ENCODE measurements at places on chromosomes 2 and 18.

DNA sequence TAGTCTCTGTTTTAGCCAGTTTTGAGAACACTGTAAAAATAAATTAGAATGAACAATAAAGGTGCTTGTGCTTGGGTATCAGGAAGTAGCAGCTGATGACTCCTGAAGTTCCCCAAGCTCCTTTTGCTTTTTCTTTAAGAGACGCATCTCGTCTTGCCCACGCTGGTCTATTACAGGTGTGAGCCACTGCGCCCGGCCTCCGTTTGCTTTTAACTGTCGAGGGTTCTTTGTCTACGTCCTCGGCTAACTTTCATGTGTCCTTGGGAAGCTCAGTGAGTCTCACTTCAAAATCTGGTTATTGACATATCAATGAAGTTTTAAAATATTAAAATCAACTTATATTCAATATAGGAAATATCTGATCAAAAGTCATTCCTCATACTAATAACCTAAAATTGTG lies 246.5 kb downstream of the FBXO15 start:
- no peak for DNase-seq
- no peaks in the 10 kb centered on the region for H3K27me3 ChIP-seq
- no peaks in the 10 kb centered on the region for H3K4me1 ChIP-seq
- H3K27ac ChIP-seq = no peak overlapping the region

GRCh38 chr18:55422456-55423180 lies 165.4 kb downstream of the TCF4 start:
- H3K27ac ChIP-seq = peak overlapping the region; percentile 1
- no peaks in the 10 kb centered on the region for H3K27me3 ChIP-seq
- peak overlapping the region; percentile 65 for H3K4me3 ChIP-seq
- no peak for DNase-seq
- H3K4me1 ChIP-seq = no peaks in the 10 kb centered on the region
- no peaks in the 10 kb centered on the region for H3K36me3 ChIP-seq

GRCh38 chr2:241224018-241224850 lies 35.8 kb downstream of the ANO7 start:
- no peak for DNase-seq
- peaks cover 30% of the 10 kb centered on the region for H3K36me3 ChIP-seq
- H3K4me1 ChIP-seq = peaks cover 3% of the 10 kb centered on the region
- no peak overlapping the region for H3K27ac ChIP-seq
- H3K27me3 ChIP-seq = no peaks in the 10 kb centered on the region
- no peak overlapping the region for H3K4me3 ChIP-seq

DNA sequence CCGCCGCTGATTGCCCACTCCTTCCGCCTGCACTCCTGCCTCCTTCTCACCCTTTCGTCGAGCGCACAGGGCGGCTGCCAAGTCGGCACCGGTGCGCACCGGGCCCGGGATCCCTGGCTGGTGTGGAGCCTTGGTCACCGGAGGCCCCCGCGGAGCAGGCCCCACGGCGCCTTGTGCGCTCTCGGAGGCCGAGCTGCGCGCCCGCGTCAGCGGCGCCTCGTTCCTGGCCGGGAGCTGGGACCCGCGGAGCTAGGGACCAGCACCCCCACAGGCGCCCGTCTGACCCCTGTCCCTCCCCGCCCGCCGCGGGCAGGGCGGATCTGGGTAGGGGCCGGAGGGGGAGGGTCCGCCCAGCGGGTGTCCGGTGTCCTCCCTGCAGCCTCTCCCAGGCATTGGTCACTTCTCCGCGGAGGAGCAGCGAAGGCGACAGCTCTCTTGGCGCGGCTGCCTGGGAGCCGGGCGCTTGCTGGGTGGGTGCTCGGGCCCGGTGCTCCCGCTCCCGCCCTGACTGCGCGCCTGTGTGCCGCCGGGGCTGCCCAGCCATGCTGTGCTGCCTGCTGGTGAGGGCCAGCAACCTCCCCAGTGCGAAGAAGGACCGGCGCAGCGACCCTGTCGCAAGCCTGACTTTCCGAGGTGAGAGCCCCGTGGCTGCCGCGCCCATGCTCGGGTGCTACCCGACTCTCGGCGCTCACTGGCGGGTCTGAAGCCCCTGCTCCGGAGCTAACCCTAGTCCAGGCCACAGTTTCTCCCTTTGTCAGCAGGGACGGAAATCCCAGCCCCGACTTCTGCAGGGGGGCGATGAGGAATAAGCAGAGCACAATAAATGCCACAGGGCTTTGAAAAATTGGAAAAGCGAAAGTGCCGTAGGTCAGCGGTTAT lies 13.2 kb downstream of the DYSF start:
- H3K36me3 ChIP-seq = no peaks in the 10 kb centered on the region
- no peak for DNase-seq
- peak overlapping the region; percentile 86 for H3K4me3 ChIP-seq
- H3K4me1 ChIP-seq = peaks cover 4% of the 10 kb centered on the region
- H3K27ac ChIP-seq = no peak overlapping the region

- H3K27me3 ChIP-seq = no peaks in the 10 kb centered on the region
- H3K4me3 ChIP-seq = no peak overlapping the region
- DNase-seq = no peak
Observed at GRCh38 chr2:233007739-233008138, 5.3 kb downstream of the NGEF start.

GRCh38 chr18:44997174-44997573 lies 316.5 kb downstream of the SETBP1 start:
- no peaks in the 10 kb centered on the region for H3K36me3 ChIP-seq
- no peaks in the 10 kb centered on the region for H3K4me1 ChIP-seq
- H3K4me3 ChIP-seq = no peak overlapping the region
- H3K27me3 ChIP-seq = no peaks in the 10 kb centered on the region
- DNase-seq = no peak

DNA sequence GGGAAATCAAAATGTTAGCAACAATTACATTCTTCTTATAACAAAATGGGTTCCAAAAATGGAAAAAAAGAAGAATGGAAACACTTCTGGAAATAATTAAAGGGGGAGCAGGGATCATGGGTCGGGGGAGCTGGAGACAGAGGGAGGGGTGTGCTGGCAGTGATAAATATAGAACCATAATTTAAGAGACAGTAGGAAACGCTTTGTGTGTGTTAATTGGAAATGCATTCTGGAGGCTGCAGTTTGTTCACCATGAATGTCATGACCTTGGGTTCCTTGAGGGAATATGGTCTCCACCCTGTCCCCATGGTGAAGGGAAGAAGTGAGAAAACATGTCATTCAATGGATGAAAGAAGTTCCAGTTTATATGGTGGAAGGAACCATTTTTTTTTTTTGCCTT lies 540.7 kb downstream of the TNS1 start:
- no peaks in the 10 kb centered on the region for H3K27me3 ChIP-seq
- H3K27ac ChIP-seq = no peak overlapping the region
- peaks cover 18% of the 10 kb centered on the region for H3K4me1 ChIP-seq
- DNase-seq = no peak
- H3K36me3 ChIP-seq = no peaks in the 10 kb centered on the region
- no peak overlapping the region for H3K4me3 ChIP-seq
